ENCODE measurements at places on chromosomes 3 and 15.

GRCh38 chr3:112857526-112857925 is 10.9 kb upstream of the CD200R1L start:
- DNase-seq = no peak

DNA sequence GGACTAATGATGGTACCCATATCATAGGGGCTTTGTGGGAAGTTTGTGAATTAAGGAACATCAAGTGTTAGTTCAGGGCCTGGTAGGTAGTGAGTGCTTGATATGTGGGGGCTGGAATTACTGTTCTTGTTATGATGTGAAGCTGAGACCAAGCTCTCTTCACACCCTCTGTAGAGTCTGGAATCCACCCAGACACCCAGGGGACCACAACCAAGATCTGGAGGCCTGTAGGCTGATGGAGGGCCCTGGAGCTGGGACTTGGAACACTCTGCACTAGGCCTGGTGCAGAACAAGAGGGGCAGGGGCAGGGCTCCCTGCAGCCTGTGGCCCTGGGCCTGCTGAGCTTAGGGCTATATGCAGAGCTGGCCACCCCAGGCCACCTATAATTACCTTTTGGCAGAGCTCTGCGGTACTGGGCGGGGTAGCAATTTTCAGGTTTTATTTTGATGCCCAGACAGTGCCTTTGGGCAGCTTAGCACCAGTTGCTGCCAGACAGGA is 13.1 kb upstream of the PRKCD start:
- no peak for DNase-seq

GRCh38 chr15:25862472-25863110 is 536 bp downstream of the ATP10A start:
- no peak for DNase-seq

- DNase-seq = no peak
These were observed 38.7 kb upstream of the ZNF385D start for GRCh38 chr3:21789730-21790129.

GRCh38 chr15:55260562-55261131 is 29.0 kb downstream of the RAB27A start:
- no peak for DNase-seq

DNA sequence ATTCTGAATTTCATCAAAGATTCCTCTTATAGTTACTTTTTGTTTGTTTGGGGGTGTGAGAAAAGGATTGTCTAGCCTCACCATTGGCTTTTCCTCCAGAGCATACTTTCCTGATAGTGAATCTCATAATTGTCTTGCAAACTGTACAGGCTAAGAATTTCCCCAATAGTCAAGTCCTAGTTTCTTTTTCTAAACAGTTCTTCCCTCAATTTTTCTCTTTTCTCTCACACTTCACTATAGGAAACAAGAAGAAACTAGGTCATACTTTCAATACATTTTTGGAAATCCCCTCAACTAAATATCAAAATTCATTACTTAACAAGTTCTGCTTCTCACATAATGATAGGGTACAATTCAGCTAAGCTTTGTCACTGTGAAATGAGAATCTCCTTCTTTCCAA is 241.9 kb downstream of the IL20RB start:
- no peak for DNase-seq

- no peak for DNase-seq
These were observed 32.9 kb downstream of the ZBTB11 start for GRCh38 chr3:101643861-101644613.

GRCh38 chr15:40307421-40308211 is at the start of gene PLCB2:
PLCB2 (minus strand) TSS chr15:40307935; CDS start chr15:40307672, 263 bp downstream.
- no peak for DNase-seq

GRCh38 chr15:66935688-66936087 is 129.7 kb upstream of the SMAD3 start:
- DNase-seq = no peak

GRCh38 chr3:156744631-156745030 is 70.2 kb downstream of the TIPARP start:
- DNase-seq = no peak

DNA sequence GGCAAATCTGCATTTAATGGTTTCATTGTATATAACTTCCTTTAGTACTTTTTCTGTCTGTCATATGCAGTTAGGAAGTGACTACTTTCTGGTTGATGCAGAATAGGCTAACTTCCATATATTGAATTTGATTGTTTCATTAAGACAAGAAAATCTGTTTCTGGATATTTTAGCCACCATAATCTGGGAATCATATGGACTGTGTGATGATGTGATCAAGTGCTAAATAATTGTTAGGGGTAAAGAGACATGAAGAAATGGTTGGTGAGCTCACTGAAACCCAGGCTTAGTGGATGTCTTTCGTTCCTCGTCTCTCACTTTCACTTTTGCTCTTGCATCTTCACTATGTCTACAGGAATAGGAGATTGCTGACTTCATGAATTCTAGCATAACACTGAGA is 3.5 kb upstream of the MNS1 start:
- no peak for DNase-seq

GRCh38 chr3:71402911-71403310 is 180.6 kb downstream of the FOXP1 start:
- no peak for DNase-seq

GRCh38 chr3:177826253-177826652 is 629.0 kb upstream of the TBL1XR1 start:
- DNase-seq = no peak

DNA sequence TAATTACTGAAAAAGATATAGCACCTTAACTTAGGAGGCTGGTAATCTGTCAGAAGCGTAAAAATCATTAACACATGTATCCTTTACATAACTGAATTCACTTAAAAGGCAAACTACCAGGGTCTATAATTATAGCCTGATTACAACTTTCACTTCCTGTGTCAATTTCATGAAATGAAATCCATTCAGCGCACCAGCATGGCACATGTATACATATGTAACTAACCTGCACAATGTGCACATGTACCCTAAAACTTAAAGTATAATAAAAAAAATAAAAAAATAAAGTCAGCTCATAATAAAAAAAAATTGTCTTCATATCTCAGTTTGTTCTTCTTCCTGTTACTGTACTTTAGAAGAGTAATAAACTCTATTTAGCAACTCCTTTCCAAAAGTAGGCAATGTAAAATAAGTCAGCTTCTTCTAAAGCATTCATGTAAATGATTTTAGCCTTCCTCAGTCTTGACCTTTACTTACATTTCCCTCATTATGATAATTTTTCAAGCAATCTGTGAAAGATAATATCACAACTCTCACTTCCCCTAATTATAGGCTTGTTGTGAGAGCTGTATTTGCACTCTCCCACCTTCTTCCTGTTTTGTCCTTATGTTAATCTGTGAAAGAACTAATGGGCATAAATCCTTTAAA is 50.1 kb downstream of the KBTBD8 start:
- DNase-seq = no peak

- peak; percentile 9 for DNase-seq
These were observed 620 bp downstream of the ABHD5 start for GRCh38 chr3:43691120-43691995.

DNA sequence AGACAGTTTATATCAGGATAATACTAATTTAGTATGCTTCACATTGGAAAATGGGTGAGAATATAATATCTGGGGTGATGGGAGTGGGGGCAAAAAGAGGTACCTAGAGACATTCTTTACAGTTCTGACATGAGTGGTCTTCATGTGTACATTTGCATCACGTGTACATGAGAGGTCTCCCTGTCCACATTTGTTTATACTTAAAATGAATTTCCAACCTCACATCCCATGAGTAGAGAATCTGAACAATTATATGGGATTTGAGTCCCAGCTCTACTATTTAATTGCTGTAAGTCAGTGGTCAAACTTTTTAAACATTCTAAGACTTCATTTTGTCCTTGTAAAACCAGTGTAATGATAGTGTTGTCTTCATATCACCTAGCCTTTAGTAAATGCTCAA is 408.4 kb downstream of the NAALADL2 start:
- no peak for DNase-seq
